ENCODE measurements at places on chromosomes 5 and 9. TPM values are rescaled to one million over a fixed set of nuclear protein-coding genes. Genes with fewer than 3 reads are reported as not detected.

The ERGIC1 gene
- total RNA-seq: 158 TPM

- no peak for DNase-seq
These were observed 69.9 kb downstream of the SEMA6A start for GRCh38 chr5:116504593-116505166.

- peak; percentile 70 for DNase-seq
These were observed 63.9 kb downstream of the KLHL3 start for GRCh38 chr5:137672001-137672400.

DNA sequence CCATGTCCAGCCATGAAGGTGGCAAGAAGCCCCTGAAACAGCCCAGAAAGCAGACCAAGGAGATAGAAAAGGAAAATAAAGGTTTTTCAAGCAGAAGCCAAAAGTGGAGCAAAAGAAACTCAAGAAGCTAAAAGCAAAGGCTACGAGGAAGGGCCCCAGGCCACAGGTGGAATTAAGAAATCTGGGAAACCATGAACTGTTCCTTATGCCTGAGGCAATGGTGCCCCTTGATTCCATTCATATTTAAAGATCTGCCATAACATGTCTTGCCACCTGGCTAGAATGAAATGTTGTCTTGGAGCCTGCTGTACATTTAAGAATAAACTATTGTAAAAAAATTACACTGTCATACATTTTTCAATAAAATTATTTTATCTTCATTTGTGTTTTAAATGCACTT is 59.5 kb upstream of the TARS1 start:
- no peak for DNase-seq

DNA sequence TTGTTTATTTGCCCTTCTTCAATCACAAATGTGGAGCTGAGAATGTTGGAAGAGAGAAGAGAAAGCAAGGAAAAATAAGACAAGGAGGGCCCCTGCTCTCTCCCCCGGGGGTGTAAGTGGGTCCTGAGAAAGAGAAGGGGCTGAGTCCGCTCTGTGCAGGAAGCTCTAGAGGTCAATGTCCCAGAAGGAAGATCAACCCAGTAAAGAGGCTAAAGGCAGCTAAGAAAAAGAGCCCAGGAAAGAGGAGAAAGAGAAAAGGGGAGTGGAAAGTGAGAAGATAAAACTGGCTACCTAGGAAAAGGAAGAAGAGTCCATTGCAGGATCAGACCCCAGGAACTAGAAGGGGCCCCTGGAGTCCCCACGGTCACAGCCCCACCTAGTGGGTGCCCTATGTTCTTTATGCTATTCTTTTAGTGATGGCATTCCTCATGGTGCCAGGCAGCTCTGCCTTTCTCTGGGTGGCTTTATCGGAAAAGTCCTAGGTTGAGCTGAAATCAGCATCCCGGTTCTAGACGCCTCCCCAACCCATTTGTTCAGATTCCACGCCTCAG is 583.4 kb downstream of the ACTL7B start:
- DNase-seq: peak; percentile 60

All from left lobe of liver (tissue), 2 donors.